ENCODE measurements at places on chromosomes 12 and 14.

DNA sequence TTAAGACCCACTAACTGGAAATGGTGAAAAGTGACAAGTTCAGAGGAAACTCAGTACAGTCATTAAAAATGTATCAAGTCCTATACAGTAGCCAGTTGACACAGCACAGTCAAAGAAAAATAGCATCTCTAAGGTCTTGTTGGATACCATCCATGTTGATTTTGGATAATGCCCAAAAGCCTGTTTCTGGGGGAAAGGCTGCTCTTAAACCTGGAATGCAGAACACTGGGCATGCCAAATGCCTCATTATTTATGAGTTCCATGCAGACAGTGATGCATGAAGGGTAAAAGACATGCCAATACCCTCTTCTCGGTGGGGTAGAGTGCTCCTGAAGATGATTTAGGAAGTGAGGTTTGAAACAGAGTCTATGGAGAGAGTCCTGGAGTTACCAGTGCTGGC lies 29.6 kb downstream of the KCNK13 start:
- DNase-seq: no peak

DNA sequence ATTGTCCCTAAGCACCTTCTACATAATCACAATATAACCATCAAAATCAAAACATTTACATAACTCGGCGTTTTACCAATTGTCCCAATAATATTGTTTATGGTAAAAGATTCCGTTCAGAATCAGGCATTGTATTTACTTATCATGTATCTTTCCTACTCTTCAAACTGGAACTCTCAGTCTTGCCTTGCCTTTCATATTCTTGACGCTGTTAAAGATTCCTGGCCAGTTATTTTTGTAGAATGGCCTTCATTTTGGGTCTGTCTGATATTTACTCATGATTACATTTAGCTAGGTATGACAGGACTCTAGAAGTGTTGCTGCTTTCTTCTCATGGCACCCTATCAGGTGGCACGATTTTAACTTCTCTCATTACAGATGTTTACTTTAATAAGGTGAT lies 850 bp upstream of the HEATR5A start:
- DNase-seq: no peak

- DNase-seq: no peak
These were observed 1.5 kb upstream of the HRK start for GRCh38 chr12:116882742-116883141.

GRCh38 chr14:99733540-99734405 lies 49.7 kb downstream of the CYP46A1 start:
- DNase-seq: no peak

- DNase-seq: no peak
These were observed 59.1 kb downstream of the TMEM132D start for GRCh38 chr12:129844662-129845220.

DNA sequence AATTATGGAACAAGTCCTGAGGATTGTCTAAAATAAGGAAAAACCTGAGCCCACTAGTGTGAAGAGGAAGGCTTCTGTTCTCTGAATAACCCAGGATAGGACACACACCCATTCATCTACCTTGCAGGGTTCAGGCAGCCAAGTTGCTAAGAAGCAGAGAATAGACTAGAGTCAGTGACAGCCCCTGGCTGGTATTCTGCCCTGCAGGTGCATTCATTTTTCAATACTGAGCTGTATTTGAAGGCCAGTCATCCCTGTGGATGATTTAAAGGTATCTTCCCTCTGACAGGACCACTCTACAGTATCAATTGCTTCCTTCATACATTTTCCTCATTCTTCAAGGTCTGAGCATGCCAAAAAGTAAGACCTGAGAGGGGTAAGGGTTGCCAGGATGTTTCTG lies 22.9 kb downstream of the WNT5B start:
- no peak for DNase-seq

DNA sequence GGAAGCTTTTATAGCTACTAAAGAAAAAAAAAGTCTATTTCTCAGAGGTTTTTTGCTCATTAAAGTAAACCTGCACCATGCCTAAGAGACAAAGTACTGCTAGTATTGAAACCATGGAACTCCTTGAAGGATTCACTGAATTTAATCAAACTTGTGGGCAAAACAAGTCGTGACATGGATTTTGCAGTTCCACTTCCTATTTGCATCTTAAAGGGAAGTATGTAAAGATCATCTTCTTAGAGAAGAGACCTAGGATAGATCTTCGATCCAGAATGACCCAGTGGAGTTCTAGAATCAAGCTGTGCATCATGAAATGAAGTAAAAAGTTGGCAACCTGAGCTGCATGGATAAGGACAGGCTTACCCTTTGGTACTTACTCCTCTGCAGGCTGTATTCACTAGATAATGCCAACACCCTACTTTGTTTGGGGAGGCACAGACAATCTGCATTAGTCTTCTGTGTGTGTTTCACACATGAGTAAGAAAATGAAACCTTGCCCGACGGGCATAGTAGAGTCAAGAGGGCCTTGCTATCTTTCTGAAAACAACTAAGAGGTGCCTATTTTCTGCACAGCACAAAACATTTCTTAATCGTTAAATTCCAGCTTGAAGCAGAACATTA lies 1.9 kb downstream of the GNG2 start:
- DNase-seq: no peak

DNA sequence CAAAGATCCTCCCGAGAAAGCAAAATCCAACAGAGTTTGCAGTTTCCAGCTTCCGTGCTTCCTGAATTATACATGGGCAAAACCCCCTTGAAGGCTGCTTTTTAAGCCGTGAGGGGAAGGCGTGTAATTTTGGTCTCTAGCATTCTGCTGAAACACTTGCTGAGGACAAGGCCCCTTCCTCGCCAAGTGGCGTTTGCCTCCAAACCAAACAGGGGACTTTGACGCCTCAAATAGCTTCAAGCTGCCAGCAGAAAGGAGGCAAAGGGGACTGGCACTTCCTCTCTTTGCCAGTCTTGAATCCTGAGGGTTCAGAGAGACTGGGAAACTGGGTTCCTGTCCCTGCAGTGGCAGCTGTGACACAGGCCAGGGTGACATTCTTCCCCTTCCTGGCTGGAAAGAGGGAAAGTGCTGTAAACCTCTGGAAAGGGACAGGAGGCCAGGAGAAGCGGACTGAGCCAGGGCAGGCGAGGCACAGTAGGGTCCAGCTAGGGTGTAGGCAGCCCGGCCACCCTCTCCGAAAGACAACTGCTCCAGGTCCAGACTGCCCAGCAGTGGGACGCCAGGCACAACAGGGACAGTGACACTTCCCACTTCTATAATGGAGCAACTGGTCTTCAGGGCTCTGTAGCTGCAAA lies 96.2 kb upstream of the MED13L start:
- no peak for DNase-seq

DNA sequence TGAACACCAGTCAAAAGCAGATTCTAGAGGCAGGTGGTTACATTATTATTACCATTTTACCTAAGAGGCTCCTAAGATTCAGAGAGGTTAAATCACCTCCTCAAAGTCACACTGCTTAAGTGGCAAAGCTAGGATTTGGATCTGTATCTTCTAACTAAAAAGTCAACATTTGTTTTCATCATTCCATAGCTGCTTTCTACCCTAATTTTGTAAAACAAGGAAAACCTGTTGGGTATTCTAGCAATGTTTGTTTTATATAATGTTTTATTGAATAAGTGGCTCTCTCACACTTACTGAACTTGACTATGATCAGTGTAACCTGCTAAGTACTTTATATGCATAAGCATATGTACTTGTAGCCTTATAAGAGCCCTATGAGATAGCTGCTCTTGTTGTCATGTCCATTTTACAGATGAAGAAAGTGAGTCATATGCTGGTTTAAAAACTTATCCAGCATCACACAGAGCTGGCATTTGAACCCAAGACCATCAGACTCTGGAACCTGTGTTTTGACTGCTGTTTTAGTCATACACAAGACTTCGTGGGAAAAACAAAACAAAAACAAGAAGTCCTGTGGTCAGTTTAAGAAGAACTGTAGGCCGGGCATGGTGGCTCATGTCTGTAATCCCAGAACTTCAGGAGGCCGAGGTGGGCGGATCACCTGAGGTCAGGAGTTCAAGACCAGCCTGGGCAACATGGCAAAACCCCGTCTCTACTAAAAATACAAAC lies 31.7 kb upstream of the EVL start:
- no peak for DNase-seq

- DNase-seq: no peak
These were observed 178.2 kb downstream of the AKAP6 start for GRCh38 chr14:32507029-32507984.

GRCh38 chr12:108505129-108505528 lies 9.9 kb upstream of the FICD start:
- DNase-seq: no peak

- DNase-seq: no peak
These were observed 1.2 kb downstream of the USP30 start for GRCh38 chr12:109053382-109054123.
